ENCODE measurements at places on chromosomes 11 and 22.

GRCh38 chr11:501683-502287 lies 5.3 kb downstream of the RNH1 start:
- no peak for DNase-seq

DNA sequence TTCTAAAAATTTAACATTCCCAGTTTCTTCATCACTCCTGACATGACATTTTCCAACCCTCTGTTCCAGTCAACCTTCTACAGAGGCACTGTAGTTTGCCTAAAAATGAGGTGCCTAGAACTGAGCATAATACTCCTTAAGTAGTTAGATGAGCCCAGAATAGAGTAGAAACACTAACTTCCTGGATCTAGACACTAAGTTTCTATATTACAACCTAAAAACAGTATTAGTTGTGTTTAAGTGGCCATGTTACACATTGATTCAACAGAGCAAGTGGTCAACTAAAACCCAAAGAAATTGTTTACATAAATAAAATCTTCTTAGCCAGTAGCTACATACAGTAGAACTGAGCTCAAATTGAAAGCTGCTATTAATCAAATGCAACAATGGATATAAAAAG lies 1.3 kb downstream of the HPS5 start:
- no peak for DNase-seq

GRCh38 chr11:96878299-96879051 lies 488.7 kb downstream of the JRKL start:
- DNase-seq, result no peak

GRCh38 chr11:113457784-113458183 lies 17.4 kb downstream of the DRD2 start:
- DNase-seq, result no peak

GRCh38 chr11:64870176-64870892 lies 8.1 kb downstream of the EHD1 start:
- no peak for DNase-seq

GRCh38 chr11:28877340-28877739 lies 769.2 kb downstream of the METTL15 start:
- DNase-seq, result no peak

Data from NCI-H748 treated with DMSO at 0.1 percent for 48 hours (cell line).